AG10803 (cell line): ENCODE measurements at places on chromosomes 7 and 10.

GRCh38 chr10:84879991-84880390, 551.6 kb downstream of the CCSER2 start:
- no peak for DNase-seq

DNA sequence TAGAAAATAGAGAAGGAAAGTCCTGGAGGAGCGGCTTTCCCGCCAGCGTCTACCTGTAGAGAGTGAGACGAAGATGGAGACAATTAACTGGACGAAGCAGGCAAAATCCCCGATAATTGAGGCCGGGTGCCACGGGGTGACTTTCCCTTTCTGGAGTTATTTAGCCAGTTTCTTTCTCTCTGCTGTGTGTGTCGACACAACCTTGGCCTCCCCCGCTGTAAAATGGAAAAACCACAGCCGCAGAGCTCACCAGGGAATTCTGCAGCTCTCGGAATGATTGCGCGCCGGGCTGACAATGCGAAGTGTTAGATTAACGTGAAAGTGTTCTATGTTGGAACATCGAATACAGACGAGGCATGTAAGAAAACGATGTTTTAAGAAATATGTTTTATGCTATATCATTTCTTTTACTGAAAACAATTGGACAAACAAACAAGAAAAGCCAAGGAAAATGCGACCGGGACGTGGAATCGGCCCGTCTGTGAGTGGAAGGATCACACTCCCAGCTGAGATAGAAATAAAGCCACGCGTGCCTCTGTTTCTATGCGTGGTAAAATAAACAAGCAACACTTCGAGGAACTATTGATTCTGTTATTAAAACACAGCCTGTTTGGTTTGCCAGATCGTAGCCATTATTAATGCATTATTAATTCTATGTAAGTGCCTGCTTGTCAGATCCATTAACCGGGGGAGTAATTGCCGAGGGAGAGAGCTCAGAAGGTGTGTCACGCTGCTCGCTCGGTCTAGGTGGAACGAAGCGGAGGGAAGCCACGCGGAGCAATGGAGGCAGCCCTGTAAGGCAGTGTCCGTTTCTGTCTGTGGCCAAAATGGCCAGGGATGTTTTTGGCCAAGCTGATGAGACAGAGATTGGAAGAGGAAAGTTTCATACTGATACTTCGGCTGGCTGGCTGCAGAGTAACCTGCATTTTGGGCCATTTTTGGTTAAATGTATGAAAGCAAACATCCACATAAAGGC, 129.4 kb downstream of the DNAJB6 start:
- DNase-seq = no peak

DNA sequence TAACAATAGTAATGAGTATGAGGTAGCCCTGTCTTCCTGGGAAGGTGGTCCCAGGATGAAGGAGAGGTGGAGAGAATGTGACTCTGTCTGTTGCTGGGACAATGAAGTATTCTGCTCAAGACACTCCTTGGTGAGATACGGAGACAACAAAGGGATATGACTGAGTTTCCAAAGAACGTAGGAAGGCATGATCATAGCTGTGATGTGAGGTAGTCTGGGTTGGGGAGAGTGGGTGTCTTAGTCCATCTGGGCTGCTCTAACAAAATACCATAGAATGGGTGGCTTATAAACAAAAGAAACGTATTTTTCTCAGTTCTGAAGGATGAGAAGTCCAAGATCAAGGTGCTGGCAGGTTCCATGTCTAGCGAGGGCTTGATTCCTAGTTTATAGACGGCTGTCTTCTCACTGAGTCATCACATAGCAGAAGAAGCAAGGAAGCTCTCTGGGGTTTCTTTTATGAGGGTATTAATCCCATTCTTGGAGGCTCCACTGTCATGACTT, 84.9 kb upstream of the RHOBTB1 start:
- DNase-seq = peak; percentile 51

DNA sequence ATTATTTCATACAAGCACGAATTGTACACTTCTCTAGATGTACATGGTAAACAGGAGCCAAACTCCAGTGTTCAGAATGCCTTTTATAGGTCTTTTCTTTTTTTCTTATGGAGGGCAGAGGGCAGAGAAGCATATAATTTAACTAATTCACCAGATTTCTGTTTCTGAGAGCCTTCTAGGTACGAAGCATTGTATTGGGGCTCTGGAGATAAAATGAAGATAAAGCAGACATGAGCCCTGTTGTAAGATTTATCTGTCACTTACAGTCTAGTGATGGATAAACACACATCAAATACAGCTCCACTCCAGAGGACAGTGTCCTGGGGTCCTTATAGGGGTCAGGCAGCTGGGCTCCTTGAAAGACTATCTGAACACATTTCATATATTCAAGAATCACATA, 265.5 kb downstream of the SKAP2 start:
- DNase-seq = no peak

GRCh38 chr7:90580051-90580450, 16.1 kb upstream of the CDK14 start:
- DNase-seq = no peak

- DNase-seq = peak; percentile 78
These were observed 452.3 kb upstream of the GALNT17 start for GRCh38 chr7:70679661-70680060.

- no peak for DNase-seq
These were observed 221.1 kb upstream of the PTN start for GRCh38 chr7:137564677-137565076.

DNA sequence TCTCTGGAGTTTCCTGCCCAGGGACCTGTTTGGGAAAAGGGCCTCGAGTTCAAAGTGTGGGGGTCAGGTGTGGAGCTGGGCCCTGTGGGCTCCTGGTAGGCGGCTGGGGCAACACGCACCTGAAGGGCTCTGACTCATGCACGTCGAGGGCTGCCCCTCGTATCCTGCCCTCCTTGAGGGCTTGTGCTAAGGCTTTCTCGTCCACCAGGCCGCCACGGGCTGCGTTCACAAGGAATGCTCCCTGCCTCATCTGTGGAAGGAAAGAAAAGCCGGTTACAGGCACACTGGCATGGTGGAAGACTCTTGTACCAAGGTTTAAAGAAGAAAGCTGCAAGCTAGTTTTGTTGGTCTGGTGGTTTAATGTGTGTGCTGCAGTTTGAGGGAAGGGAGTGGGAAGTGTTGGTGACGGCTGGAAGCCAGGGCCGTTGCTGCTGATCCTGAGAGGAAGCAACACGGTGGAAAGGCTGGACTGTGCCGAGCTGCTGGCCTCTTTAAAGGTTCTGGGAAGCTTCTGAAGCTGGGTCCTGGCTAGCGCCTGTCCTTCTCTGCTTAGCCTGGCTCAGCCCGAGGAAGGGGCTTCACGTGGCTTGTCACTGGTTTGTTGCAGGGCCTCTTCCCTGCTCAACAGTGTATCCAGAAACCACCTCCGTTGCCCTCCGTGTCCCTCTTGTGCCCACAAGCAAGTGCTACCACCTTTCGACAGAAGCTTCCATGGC, 52.0 kb downstream of the ZRANB1 start:
- DNase-seq = no peak

DNA sequence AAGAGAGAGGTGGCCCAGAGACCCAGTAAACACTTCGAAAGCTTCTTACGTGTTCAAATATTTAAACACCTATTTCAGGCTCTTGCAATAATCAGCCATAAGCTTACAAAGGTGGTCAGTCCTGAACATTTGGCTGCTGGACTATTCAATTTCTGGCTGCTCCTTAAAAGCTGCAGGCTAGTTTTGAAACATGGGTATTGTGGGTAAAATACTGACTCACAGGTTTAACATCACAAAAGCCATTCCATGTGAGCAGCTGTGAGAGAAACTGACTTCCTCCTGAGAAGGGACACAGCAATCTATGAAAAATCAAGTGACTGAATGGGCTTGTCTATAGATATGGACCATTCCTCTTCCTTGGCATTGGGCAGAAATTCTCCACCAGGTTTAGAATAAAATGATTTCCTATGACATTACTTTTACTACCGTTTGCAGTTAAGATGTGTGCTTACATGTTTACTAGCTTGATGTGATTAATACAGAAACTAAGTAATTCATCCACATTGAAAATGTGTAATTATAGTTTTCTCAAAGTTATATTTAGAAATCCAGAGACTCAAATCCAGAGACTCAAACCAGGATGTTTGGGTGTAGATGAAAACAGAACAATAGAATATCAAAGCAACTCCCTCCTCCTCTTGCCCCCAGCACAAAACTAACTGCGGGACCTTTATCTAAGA, 252.3 kb downstream of the GATA3 start:
- no peak for DNase-seq

GRCh38 chr7:128004623-128005022, 26.6 kb downstream of the LRRC4 start:
- DNase-seq = no peak

DNA sequence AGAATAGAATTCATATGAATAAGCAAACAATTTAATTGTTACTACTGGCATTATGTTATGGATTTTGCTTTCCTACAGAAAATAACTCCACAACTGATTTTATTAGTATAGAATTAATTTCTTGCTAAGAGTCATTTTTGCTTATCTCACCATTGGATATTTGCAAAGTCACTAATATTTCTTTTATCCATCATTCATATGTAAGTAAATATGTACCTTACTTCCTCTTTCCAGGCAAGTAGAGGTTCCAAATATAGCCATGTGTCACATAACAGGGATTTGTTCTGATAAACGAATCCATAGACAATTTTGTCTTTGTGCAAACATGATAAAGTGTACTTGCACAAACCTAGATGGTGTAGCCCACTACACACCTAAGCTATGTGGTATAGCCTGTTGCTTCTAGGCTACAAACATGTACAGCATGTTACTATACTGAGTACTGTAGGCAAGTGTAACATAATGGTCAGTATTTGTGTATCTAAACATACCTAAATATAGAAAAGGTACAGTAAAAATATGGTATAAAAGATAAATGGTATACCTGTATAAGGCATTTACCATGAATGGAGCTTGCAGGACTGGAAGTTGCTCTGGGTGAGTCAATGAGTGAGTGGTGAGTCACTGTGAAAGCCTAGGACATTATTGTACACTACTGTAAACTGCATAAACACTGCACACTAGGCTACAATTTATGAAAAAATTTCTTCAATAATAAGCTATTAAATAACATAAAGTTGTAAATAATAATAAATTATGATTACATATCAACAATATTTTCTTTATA, 18.3 kb downstream of the KLLN start:
- DNase-seq = peak; percentile 34

GRCh38 chr7:2214636-2215035, 18.1 kb downstream of the MAD1L1 start:
- DNase-seq = no peak

DNA sequence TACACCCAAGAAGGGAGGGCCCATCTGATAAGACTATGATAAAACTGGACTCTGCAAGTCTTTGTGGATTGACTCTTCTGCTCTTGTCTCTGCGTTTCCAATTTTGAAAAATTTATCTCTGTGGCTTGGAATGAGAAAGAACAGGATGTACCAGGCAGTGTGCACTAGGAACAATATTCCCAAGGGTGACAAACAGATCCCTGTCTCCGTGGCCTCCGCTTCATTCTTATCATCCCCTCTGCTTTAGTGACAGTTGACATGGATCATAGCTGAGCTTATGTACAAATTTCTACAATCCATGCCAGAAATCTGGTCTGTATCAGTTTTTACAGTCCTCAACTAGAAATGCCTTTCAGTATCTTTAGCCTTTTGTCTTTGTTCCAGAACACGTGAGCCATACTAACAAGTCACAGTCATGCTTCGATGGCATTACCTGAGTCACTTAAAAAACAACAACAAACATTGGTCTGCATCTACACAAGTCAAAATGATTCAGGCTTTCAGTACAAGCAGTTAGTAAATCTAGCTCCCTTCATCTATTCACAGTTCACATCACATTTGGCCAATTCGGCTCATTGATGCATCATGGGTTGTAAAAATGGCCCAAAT, 393.6 kb upstream of the CELF2 start:
- no peak for DNase-seq

- DNase-seq = no peak
These were observed 235.3 kb downstream of the CCDC3 start for GRCh38 chr10:12766223-12766622.

DNA sequence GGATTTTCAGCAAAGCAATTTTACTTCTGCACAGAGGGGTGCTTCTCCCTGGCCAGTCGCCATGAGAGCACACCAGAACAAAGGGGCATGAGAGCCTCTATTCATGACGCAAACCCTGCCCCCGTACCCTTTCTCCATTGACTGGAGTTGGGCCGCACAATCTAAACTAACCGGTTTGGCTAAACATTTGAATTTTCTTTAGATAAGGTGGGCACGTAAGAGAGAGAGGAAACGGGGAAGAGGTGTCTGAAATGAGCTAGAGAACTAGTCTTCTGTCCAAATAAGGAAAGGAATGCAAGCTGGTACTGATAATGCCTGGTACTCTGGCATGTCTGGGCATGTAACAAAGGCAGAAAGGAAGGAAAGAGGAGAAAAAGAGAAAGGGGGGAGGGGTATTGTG, 13.2 kb upstream of the SCIN start:
- peak; percentile 12 for DNase-seq

DNA sequence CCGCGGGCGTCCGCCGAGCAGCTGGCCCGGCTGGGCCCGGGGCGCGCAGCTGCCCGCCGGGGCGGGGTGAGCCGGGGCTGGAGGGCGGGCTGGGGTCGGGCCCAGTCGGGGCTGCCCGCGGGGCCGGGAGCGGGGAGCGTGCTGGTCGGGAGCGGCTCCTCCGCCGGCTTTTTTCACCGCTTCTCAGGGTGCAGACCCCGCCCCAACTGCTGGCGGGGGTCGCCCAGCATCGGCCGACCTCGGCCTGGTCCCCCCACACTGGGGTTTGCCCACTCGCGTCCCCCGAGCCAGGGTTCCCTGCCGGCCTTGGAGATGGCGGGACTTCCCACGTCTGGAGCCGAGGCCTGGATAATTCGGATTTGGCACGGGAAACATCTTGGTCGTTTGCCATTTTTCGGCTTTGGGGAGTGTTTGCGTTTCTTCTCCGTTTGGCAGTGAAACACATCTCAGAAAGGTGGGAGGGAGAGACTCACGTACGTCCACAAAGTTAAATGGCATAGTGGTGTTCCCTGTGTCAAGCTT, 432 bp downstream of the TMEM248 start:
- DNase-seq = peak; percentile 44

DNA sequence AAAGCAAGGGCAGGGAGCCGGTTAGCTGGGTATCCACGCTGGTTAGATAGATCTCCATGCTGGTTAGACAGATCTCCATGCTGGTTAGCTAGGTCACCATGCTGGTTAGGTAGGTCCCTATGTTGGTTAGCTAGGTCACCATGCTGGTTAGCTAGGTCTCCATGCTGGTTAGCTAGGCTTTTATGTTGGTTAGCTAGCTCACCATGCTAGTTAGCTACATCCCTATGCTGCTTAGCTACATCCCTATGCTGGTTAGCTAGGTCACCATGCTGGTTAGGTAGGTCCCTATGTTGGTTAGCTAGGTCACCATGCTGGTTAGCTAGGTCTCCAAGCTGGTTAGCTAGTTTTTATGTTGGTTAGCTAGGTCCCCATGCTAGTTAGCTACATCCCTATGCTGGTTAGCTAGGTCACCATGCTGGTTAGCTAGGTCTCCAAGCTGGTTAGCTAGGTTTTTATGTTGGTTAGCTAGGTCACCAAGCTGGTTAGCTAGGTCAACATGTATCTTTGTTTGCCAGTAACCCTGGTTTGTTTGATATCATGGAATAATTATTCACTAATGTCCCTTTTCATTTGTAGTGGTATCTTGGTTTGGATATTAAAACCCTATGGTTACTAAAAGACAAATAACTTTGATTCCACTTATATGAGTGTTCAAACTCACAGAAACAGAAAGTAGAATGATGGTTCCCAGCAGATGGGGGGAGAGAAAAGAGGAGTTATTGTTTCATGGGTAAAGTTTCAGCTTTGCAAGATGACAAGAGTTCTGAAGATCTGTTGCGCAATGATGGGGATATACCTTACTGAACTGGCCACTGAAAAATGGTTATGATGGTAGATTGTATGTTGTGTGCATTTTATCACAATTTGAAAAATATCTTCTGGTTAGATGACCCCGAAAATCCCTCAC, 136.2 kb downstream of the PRPF18 start:
- peak; percentile 56 for DNase-seq

GRCh38 chr10:93383562-93383981, 98.6 kb downstream of the MYOF start:
- peak; percentile 98 for DNase-seq
